C1 segment of cervical spinal cord (tissue), 14 donors: ENCODE measurements at places on chromosomes 13 and 19.

- DNase-seq, result no peak
These were observed 102.8 kb downstream of the STARD13 start for GRCh38 chr13:33182729-33183128.

DNA sequence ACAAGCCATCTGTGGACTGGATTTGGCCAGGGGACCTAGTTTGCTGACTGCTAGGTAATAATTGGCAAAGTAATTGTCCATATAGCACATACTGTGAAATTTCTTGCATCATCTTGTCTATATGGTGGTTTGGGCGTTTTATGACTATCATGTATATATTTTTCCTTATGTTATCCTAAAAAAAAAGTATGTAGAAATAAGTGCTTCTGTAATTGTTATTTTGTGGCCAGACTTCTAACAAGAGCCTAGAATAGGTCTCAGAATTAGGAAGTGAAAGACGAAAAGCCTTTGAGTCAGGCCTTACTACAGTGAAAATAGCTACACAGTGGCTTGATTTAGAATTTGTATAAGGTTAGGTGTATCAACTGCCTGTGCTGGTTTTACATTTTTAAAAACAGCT, 4.2 kb downstream of the FNDC3A start:
- no peak for DNase-seq

DNA sequence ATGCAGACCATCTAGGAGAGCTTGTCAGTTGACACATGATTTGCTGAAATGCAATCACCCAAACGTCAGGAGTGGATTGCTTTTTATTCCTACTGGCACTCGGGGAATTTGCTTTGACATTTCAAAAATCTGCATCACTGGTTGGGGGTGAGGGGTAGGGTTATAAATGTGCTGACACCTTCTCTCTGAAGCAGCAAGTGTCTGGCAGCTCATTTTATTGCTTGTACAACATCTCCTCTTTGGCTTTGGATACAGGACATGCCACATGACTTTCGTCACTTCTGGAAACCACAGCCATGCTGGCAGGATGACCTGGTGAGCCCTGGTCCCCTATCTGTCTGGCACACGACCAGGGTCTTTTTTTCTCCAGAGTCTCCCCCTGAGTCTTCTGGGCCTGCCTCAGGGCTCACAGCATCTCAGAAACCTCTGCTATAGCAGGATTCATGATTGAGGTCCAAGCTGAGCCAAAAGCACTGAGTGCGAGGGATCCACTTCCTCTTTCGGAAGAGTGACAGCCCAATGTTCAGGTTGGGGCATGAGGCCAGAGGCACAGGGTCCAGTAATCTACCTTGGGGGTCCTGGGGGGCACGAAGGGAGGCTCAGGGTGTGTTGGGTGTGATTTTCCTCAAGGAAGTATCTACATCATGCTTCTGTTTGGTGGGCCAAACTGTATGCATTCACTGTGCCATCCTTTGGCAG, 60.1 kb downstream of the HSPH1 start:
- DNase-seq, result no peak

GRCh38 chr13:108575430-108575829, 54.0 kb upstream of the MYO16 start:
- DNase-seq, result no peak

- no peak for DNase-seq
These were observed 179.6 kb upstream of the EDNRB start for GRCh38 chr13:78098249-78098648.

GRCh38 chr13:40109351-40109844, 453.9 kb downstream of the COG6 start:
- no peak for DNase-seq

DNA sequence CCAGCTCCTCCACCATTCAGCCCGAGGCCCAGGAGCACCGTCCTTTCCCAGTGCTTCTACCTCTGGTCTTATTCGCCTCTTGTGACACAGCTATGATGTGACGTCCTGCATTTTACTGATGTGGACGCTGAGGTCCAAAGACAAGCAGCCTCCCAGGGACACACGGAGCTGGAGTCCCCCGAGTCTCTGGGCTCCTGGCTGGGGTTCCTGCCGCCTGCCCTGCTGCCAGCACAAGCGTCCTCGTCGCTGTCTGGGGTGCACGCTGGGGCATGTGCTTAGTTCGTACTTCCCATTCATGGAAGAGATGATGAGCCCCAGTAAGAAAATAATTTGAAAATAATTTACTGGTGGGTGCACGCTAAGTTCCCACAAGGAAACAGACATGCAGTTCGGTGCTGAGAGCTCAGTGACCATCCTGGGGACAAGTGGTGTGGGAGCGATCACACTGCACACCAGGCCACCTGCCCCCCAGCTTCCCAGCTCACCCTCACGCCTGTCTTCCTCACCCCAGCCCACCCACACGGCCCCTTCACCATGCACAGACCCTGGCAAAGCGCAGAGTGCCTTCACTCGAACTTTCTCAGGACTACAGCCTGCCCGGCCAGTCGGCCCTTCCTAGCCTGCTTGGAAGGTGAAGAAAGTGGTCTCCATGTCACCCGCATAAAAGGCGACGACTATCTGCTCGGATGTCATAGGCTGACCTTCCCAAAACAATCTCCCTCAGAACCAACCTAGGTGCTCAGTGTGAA, 14.2 kb upstream of the CFAP97D2 start:
- DNase-seq, result no peak

- no peak for DNase-seq
These were observed 378.0 kb downstream of the DNAJC15 start for GRCh38 chr13:43401361-43401760.

DNA sequence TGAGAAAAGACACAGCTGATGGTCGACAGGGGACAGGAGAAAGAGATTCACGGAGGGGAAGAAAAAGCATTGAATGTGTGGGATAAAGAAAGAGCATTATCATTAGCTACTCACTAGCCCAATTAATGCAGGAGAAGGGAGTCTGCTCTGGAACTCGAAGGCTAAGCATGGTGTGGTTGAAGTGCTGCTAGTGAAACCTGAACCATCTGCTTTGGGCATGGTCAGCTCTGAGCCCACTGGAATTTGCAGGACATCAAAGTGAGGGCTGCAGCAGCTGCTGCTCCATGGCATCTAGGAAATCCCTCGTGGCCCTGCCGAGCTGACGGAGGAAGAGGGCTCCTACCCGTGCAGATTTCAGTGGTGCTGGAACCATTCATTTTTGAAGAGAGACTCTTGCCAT, 320.3 kb downstream of the ATP8A2 start:
- DNase-seq, result no peak

DNA sequence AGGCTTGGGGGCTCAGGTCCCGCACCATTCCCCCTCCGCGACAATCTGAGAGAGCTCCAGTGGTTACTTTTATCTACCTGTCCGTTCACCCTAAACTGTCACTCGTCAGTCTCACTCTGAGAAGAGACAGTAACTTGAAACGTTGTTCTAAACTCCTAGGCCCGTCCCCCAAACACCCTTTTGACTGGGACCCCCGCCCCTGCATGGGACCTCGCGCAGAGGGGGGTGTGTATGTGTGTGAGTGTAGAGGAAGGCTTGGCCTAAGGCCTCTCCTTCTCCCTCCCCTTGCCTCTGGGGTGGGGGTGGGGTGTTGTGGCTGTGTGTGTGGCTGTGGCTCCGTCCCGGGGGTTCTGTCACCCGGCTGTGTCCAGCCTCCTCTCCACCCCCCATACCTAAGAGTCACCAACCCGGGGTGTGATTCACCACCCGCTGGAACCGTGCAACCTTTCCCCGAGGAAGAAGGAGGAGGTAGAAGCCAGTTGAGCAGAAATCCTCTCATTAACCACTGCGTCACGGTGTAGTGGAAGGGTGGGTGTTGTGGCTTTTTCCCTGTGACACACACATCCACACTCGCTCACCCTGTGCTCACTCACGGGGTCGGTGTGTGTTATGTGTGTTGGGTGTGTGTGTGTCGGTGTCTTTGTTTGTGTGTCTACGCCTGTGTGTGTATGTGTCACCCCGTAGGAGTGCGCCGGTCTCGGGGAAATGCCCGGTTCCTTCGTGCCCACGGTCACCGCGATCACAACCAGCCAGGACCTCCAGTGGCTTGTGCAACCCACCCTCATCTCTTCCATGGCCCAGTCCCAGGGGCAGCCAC, 2.4 kb downstream of the FOSB start:
- DNase-seq, result no peak

DNA sequence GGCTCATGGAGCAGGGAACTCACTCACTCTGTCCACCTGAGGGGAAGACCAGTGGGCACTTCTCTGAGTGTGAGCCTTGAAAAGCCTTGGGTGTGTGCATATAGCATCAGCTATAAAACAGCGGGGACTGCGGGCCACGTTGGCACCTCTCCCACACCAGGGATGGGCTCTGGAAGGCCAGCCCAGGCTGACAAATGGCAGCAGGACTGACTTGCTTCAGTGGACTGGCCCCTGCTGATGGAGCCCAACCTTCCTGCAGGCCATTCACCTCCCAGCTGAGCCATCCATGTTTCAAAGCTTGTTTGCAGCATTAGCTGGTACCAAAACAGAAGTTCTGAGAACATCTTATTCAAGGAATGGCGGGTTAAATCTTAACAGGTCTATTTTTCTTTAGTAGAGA, 21.0 kb downstream of the TSHZ3 start:
- DNase-seq, result no peak

DNA sequence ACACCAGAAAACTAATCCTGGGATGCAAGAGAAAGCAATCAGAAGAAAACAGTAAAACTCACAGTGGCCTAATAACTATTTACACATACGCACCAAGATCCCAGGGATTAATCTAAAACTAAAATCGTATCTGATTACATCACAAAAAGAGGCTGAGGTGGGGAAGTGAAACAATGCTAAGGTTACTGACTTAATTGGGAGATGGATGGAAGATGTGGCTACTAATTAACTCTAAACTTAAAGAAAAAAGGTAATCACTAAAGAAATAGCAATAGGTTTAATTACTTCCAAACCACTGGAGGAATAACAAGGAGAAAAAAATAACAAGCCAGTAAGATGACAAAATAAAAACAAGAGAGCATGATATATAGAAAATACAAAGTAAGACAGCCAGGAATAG, 50.4 kb downstream of the NUFIP1 start:
- no peak for DNase-seq

DNA sequence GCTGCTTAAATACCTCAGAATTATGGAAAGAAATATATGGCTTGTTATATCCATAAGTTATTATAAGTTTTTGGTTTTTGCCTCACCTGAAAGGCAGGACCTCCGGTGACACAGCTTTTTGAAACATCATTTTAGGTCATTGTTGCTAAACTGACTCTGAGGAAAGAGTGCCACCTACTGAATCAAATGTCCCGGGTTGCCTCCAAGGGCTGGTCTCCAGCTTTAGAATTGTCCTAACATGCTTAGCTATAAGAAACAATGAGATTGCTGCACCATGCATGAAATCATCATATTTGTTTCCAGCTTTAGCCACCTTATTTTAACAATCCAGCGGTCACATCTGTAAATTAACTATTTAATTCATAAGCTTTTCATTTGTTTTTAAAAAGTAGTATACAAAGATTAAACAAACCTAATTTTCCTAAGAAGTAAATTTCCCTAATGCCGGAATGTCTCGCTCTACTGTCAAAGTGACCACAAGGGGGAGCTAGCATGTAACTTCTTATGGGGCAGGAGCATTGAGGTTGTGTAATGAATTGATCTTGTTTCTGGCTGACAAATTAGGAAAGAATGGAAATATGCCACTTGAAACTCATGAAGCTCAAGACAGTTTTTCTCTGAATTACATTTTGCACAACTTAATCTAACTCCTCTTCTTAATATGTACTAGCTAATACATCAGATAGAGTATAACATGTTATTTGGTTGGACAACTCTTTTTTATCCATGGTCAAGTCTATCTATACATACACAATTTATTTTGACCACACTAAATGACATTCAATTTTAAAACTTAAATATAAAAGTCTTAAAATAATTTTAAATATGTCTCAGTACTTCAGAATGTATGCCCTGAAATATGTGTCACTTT, 6.7 kb upstream of the PCDH17 start:
- DNase-seq, result no peak
